ENCODE measurements at places on chromosomes 2 and 18.

DNA sequence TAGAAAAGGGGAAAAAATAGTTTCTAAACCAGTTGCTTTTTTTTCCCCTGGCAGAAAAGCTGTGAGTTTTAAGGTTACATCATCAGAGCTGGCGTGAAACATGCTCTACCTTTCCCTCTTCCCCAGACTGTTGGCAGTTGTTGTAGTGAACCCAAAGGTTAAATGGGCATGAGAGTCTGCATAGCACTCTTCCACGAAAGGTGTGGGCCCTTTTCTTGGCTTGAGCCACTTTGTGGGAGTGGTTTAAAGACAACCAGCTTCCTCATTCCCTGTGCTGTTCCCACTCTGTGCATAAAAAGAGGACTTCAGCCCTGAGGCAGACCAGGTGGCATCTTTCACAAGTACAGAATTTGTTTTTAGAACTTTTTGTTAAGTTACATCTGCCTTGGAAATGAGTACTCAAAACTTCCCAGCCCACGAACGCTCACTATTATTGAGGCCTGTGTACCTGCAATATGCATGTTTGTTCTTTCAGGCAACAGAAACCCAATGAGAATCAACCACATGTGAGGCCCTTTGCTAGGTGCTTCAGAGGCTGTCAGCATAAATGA is 243.8 kb downstream of the BABAM2 start:
- no peak for DNase-seq

DNA sequence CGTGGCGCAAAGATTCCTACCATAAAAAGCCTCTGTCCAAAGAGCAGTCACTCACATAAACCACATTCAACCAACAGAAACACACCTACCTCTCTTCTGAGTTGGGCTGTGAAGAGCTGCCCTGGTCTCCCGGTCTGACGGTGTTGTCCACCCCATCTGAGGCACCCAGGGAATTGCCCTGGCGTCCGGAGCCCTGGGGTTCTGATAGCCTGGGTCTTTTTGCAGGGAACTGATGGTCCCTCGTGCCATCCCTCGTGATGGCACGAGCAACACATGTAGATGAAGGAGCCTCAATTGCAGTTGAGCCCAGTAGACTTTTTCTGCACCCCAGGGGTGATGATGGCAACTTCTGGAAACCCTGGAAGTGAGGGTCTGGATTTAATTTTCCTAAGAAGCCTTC is 13.8 kb downstream of the HJURP start:
- DNase-seq = no peak

DNA sequence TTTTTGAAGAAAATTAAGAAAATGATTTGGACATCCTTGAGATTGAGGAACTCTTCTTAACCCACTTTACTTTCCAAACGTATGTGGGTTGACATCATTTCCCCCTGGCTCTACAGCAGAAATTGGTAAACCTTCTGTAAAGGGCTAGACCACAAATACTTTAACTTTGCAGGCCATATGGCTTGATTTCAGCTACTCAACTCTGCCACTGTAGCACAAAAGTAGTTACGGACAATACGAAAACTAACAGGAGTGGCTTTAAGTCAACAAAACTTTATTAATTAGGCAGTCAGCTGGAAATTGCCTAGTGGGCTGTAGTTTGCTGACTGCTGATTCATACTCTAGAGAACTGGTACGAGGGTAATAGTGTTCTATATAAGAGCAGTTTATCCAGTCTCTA is 83.2 kb upstream of the DTNB start:
- no peak for DNase-seq

- DNase-seq = no peak
Observed at GRCh38 chr2:237072067-237072931, 13.4 kb upstream of the COPS8 start.

DNA sequence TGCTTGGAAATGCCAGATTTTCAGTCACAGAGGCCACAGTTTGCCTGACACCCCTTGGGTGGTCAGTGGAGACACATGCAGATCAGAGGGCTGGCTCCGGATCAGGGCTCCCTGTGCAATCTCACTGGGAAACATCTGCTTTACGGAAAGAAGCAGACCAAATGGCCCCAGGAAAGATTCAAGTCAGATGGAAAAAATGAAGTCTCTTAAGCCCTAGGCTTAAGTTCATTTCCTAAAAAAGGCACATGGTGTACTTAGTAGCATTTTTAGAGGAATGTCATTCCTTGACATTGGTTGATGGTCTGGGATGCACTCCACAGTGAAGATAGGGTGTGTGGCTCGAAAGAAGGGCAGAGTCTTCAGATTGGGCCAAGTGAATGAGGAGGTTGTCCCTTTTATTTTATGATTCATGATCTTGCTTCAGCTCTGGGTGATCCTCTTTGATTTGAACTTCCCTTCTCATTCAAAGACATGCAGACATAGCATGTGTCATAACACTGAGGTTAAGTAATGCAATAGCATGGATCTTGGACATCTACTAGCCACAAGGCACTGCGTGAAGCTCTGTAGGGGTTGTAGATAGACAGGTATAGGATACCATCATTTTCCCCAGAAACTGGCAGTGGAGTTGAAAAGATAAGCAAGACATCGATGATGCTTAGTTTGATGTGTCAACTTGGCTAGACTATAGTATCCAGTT is 56.5 kb downstream of the KCNE4 start:
- no peak for DNase-seq

DNA sequence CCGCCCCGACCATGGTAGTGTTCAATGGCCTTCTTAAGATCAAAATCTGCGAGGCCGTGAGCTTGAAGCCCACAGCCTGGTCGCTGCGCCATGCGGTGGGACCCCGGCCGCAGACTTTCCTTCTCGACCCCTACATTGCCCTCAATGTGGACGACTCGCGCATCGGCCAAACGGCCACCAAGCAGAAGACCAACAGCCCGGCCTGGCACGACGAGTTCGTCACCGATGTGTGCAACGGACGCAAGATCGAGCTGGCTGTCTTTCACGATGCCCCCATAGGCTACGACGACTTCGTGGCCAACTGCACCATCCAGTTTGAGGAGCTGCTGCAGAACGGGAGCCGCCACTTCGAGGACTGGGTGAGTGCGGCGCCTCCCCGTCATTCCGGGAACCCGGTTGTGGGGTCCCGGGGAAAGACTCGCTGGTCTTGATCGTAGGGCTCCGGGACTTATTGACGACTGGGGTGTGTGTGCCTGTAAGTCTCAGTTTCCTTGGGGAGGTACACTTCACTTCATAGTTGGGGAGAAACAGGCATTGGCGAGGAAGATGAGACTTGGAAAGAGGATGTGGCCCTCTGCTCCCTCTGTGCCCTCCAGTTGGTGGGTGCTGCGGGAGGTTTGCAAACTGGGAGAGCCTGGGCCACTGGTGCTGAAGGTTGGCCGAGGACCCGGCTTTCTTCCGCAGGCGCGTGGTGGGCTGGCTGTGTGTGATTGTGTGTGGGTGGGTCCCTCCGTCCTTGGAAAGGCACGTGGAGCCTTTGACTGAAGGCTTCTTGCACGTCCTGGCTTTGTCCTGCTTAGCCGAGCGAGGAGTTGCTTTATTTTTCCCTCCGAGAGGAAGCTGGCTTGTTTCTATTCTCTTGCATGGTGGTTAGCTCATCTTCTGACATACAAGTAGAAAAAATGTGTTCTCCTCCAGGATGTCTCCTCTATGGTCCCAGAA is 886 bp downstream of the PRKCE start:
- DNase-seq = no peak

GRCh38 chr18:21449367-21450290 is 150.9 kb downstream of the ESCO1 start:
- no peak for DNase-seq

DNA sequence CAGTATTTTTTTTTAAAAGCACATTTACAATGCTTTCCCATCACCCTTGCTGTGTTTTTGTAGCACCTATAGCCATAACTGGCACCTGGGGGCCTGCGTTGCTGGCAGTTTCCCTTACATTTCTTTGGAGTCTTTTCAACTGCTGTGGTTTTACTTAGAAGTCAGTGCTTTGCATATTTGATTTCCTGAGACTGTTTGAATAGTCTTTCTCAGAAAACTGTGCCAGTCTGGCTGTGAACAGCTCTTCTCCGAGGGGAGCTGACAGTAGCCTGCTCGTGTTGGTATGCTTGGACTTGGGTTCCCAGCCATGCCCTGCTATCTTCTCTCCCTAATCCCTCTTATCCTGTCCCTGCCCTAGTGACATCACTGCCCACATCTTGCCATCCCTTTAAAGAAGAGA is 81.5 kb downstream of the DPP4 start:
- no peak for DNase-seq

DNA sequence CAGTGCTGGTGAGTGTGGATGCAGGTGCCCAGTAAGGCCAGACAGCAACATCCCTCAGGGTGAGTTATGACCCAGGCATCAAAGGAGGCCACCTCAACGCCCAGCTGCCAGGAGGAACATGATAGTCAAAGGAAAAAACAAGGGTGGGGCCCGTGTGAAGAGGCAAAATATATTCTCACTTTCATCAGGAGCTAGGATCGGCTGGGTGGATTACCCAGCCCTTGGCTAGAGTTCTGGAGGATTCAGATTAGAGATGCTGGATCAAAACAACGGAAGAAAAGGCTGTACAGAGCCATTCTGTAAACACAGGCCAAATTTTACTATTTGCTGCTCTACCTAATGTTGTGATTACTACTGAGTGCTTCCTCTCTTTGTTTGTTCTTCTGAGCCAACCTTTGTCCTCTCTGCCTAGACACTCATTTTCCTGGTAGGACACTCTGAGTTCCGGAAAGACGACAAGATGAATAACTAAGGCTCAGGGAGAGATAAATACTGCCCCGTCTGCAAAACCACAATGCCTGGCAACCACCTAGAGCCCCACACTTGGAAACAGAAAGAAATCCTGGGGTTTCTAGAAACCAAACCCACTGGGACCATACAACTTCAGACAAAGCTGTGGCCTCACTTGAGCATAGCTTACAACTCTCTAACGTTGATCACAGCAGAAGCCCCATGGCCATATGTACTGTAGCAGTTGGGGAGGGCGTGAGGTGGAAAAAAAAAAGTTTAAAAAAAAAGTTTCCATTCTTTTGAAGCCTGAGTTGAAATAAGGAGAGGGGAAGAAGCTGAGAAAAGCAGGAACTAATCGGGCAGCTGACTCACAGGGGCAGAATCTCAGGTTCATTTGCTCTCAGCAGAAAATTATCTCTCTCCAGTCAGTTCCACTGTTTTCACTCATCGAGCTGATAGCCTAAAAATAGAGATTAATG is 17.8 kb upstream of the PMAIP1 start:
- no peak for DNase-seq

- DNase-seq = no peak
Observed at GRCh38 chr2:169775765-169776164, 22.9 kb upstream of the SSB start.

DNA sequence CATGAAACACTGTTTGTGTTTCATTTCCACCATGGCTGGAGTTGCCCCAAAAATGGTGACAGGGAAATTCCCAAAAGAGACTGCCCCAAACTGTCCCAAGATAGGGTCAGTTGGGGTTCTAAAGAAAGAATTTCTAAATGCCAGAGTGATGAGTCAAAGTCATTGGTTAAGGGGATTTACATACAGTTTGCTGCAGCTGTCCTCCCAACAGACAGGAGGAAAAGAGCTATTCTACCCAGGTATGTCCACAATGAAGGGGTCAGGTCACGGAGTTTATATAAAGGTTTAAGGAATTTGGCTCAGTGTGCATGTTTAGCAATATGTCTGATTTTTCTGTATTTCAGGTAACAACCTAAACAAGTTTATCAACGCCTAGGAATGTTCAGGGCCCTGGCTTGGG is 344.1 kb downstream of the TDRD15 start:
- no peak for DNase-seq

DNA sequence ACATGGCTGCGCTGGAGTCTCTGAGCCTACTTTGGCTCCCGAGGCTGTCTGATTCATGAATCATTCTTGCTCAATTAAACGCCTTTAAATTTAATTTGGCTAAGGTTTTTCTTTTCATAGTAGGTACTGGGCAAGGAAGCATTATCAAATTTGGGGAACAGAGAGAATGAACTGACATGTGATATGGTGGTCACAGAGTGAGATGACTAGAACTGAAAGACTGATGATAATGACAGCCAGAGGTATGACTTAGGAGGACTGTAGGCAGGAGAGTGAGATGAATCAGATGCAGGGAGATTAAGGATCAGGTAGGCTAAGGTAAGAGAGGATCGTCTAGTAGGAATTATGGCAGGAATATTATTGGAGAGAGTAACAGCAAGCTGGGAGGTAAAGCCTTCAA is 40.9 kb upstream of the ST8SIA3 start:
- DNase-seq = no peak

GRCh38 chr2:144128130-144128746 is 391.7 kb downstream of the ZEB2 start:
- no peak for DNase-seq

DNA sequence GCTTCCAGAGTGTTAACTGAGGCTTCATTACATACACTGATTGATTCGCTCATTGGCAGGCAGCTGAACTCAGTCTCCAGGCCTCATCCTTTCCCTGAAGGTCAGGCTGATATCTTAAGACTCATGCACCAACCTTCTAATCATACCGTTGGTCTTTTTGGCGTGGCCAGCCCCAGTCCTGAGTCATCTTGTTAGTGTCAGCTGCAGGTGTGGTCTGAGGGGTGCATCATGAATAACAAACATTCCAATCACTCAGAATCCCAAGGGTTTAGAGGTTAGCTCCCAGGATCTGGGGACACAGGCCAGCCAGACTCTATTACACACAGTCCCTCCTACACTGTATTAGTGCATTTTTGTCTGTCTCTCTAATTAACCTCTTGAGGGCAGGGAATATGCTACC is 271.5 kb downstream of the HRH4 start:
- DNase-seq = no peak

DNA sequence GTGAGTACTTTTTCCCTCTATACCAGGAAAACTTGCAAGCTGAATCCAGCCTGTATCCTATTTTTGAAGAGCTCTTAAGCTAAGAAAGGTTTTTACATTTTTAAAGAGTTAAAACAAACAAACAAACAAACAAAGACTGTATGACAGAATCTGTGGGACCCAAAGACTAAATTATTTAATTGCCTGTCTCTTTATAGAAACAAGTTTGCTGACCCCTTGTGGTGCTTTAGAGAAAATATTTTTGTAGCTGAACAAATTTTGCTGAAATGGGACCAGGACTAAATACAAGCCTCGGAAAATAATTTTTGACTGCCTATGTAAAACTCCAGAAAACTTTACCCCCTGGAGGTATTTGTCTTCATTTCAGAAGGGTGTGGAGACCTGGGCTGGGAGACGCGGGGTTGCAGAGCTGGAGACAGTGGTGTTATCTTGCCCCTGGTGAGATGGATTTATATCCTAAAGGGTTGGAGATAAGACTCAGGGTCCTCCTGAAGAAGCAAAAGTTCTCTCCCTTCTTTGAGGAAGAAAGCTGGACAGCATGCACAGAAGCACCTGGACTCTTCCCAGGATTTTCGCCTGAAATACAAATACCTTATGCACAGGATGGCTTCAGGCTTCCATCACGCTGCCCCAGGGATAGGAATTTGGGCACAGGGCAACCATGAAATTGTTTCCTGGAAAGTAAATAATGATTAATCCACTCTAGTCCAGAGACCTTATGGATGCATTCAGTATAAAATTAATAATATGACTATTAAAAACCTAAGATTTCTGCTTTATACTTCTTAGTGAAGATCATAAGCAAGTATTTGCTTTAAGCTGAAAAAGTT is 54.3 kb downstream of the TMX3 start:
- DNase-seq = no peak

- DNase-seq = no peak
Observed at GRCh38 chr2:189304360-189304759, 124.8 kb upstream of the COL5A2 start.

- DNase-seq = no peak
Observed at GRCh38 chr2:85599468-85600234, 2.8 kb downstream of the TMEM150A start.

- DNase-seq = no peak
Observed at GRCh38 chr2:108538000-108538625, 3.8 kb downstream of the LIMS1 start.

Measured in NCI-H2107 (cell line).